ENCODE measurements at places on chromosomes 1 and 21. TPM values are rescaled to one million over a fixed set of nuclear protein-coding genes. Genes with fewer than 3 reads are reported as not detected.

The CFAP74 gene
- not detected for polyA plus RNA-seq

GRCh38 chr1:81547912-81548303, 252.8 kb upstream of the ADGRL2 start:
- DNase-seq = no peak

GRCh38 chr21:40054403-40054802, 187.2 kb downstream of the PCP4 start:
- DNase-seq = no peak

- DNase-seq = no peak
Observed at GRCh38 chr1:164910671-164911070, 351.7 kb downstream of the PBX1 start.

The GOLPH3L gene
- 6.6 TPM for polyA plus RNA-seq

The UQCRHL gene
- polyA plus RNA-seq = 2.9 TPM
